HCEC 1CT (cell line): ENCODE measurements at places on chromosomes 12 and 14.

DNA sequence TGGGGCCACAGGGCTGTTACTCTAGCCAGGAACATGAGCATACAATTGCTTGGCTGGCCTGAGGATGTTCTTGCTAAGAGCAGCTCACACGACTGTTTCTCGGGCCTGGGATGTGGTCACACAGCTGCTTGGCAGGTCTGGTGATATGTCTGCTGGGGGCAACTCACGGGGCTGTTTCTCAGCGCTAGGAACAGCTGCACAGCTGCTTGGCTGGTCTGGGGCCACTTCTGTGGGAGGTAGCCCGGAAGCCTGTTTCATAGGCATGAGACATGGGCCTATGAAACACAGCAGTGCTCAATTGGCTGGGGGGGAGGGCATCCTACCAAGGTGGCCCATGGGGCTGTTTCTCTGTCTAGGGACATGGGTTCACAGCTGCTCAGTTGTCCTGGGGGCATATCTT is 73.4 kb upstream of the DDHD1 start:
- DNase-seq, result peak; percentile 12

DNA sequence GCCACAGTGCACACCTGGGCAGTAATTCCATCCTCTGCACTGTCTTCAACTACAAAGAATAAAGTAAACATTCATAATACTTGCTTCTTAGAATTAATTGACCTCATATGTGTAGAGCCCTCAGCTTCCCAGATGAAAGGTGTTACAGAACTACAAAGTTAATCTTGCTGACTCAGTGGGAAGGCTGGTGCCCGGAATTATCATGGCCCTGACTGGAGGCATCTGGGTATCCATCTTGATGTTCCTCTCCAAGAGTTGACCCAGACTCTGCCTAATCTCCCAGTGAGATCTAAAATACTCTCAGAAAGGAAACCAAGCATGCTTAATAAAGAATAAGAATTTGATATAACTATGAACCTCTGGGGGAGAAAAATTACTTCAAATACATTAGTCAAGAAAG is 147.0 kb upstream of the ARID2 start:
- DNase-seq, result no peak

DNA sequence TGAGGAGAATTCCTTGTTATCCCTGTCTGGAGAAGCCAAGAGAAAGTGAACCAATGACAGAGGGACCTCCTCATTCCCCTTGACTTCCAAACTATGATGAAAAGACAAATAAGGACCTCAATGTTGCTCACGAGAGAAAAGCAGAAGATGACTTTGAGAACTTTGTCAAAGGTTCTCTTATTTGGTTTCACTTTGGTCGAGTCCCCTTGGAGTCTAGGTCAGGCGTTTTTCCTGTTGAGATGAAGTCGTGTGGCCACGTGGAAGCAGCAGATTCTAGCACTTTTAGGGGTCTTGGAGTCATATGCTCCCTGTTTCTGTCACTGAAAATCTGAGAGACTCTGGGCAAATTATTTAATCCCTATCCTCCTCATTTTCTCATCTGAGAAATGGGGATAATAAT is 33.8 kb upstream of the COL2A1 start:
- DNase-seq, result no peak

GRCh38 chr14:87712396-87713090 is 280.4 kb downstream of the GALC start:
- DNase-seq, result no peak

DNA sequence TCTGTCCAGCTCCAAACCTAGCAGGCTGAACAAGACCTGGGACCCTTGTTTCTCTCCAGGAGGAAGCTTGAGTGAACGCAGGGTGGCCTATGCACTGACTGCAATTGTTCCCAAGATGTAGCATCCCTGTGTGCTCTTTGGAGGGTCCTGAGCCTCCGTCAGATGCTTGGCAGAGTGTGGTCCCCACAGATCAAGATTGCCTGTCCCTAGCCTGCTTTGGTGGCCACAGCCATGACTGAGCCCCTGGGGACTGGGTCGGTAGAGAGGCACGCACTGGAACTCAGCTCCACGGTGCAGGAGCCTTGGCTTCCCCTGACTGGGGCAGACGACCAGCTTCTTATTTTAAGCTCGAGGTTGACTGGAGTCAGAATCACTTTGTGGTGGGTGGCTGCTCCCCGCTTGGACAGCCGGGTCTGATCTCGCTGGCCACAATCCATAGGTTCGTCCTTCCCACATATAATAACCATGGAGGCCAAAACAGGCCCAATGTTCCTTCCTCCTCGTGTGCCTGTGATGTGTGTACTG is 97.8 kb downstream of the LGMN start:
- DNase-seq, result no peak

- no peak for DNase-seq
These were observed 21.5 kb upstream of the TC2N start for GRCh38 chr14:91888641-91889476.

DNA sequence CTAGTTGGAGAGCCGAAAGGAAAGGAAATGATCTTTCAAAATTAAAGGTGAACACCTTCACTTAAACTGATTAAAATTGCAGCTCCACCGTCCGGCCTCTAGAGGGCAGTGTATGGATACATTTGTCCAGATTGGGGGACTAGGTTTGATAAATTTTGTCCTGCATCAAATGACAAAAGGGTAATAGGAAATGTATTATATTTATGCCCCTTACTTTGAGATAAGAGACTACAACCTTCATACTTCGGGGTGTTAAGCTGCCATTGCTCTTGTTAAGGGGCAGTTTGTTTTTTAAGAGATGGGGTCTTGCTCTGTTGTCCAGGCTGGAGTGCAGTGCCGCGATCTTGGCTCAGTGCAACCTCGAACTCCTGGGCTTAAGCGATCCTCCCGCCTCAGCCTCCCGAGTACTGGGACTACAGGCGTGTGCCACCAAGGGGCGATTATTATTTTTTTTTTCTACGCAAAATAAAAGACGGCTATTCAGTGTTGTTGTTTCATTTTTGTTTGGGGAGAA is 818 bp upstream of the SUOX start:
- peak; percentile 45 for DNase-seq

DNA sequence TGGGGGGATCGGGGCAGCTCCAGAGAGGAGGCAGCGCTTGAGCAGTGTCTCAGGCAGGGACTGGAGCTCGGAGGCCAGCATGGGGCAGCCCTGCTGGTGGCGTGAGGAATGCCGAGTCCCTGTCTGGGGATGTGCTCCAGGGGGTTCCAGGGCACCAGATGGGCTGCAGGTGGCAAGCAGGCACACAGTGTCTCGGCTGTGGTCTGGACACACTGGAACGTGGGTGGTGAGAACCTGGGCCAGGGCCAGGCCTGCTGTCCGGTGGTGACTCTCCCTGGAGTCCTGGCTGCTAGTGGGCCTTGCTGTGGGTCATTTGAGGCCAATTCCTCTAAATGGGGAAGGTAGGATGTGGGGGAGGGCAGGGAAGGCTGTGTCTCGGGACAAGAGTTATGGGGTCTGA is 199.4 kb upstream of the RTL1 start:
- no peak for DNase-seq

- no peak for DNase-seq
These were observed 16.1 kb upstream of the GNG2 start for GRCh38 chr14:51844081-51844881.

- DNase-seq, result no peak
These were observed 67.8 kb upstream of the GRIP1 start for GRCh38 chr12:66746489-66747201.

DNA sequence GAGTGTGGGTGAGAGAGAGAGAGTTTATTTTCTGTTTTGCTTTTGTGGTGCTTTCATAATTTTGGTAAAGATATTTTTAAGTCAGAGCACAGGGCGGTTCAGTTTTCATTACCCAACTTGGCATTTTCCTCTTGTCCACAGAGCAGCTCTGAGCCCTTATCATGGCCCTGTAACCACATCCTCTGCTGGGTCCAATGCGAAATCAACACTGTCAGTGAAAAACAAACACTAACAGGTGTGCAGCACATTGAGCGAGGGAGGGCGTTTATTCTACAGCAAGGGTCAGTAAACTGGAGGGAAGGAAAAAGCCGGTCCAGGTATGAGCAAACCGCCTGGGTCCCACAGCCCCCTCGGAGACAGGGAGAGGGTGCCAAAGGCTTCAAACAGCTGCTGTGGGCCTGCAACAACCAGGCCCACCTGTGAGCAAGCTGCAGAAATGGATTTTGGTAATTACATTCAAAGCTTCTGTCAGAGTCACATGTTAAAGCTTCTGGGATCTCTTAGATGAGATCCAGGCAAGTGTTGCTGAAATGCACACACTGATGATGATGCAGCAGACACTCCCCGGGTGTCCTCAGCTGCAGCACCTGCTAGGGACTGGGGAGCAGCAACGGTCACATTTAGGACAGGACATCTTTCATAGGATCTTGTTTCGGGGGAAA is 132.7 kb upstream of the DYRK2 start:
- no peak for DNase-seq

DNA sequence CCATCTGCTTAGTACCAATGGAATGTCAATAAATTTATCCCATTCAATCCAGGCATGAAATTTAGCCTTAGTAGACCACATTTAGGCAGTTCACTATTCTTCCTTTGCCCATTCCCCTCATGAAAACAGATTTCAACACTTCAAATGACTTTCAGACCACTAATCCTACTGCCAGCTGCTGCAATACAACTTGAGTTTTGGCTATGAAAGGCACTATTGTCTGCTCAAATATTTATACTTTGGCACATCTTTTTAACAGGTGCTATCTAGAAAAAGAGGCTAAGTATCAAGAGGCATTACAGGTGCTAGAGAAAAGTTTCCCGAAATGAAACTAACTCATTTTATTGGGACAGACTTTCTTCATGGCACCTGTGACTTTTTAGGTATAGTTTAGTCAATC is 499.8 kb downstream of the C12orf50 start:
- DNase-seq, result no peak

DNA sequence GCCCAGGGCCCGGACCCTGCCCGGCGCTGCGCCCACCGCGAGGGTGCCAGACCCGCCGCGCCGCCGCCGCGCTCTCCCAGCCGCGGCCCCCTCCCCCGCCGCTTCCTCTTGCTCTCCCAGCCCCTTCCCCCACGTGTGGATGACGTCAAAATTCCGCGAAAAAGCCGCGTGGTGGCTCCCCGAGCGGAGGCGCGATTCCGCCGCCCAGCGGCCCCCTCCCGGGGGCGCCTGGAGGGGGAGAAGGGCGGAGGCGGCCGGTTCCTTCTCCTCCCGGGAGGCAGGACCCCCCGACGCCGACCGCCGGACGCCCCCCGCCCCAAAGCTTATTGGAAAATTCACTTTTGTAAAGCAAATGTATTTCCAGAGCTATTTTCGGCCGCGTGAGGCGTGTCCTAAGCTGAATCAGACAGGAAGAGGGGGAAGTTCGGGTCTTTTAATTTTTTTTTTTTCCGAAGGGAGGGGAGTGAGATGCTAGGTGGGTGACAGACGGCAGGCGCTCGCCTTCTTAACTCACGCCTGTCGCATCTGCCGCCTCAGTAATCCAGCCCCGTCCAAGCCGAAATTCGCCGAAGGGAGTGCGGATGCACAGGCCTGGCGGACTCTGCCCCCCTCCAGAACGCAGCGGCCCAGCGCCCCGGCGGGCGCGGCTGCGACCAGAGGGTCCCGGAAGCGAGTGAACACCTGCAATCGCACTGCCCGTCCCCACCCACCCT is 4.1 kb upstream of the CCND2 start:
- no peak for DNase-seq
